Right renal pelvis (tissue), 4 donors: ENCODE measurements at places on chromosomes 12 and 14. TPM values are rescaled to one million over a fixed set of nuclear protein-coding genes. Genes with fewer than 3 reads are reported as not detected.

DNA sequence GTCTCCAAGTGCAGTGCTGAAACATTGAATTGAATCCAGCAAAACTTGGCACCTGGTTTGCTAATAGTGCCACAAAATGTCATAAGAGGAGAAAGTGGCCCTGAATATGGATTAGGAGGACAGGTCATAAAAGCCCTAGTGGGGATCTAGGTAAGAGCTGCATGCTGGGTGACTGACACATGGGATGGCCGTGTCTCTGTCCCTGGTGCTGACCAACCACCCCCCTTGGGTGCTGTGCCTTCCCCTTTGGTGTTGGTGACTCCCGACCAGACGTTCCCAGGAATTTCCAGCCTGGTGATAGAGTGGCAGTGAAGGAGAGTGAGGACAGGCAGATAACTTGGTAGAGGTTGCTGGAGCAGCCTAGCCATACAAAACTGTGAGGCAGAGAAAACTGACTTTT lies 142.8 kb downstream of the VRK1 start:
- no peak for DNase-seq

GRCh38 chr14:75167325-75167724 lies 9.1 kb downstream of the TMED10 start:
- DNase-seq: no peak

The LRTM2 gene
- polyA plus RNA-seq: 0.58 TPM

The SLC6A15 gene
- polyA plus RNA-seq: 0.38 TPM
